Thymus (tissue), 14 donors: ENCODE measurements at places on chromosomes 2 and 18. TPM values are rescaled to one million over a fixed set of nuclear protein-coding genes. Genes with fewer than 3 reads are reported as not detected.

DNA sequence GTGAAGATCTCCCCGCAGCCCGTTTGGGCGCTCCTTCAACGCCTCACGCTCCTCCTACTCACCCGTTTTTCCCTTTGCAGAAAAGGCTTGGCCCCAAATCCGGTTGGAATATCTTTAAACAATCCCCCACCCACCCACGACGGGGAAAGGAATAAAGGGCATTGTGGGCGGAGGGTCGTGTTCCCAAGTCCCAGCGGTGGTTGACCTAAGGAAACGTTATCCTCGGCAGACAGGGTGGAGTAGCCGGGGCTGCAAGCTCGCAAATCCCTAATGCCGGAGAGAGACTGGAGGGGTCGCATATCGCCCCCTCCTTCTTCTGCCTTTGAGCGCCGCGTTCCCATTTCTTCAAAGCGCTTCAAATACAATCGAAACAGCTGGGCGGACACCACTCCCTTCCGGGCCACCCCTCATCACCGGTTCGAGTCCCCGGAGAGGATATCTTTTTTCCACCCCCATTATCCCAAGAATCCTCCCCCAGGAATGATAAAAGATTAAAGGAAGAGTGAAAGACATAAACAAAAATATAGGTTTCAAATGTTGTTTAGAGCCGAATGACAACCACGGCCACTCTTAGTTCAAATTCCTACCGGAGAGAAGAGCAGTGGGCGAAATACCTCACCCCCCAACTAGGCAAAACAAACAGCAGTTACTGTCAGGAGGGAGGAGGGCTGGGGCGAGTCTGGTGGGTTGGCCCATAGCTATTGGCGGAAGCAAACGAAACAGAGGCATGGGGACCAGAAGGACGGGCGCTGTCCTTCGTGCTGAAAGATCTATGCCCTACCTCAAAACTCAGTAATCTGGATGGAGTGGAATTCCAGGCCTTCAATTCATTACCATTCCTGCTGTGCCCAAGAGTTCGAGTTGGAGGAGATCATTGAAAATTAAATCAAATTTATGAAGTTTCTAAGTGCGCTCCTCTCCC is 2.8 kb upstream of the GAD1 start:
- H3K36me3 ChIP-seq, result no peaks in the 10 kb centered on the region
- no peak overlapping the region for H3K27ac ChIP-seq
- no peak overlapping the region for H3K4me3 ChIP-seq
- peaks cover 64% of the 10 kb centered on the region for H3K27me3 ChIP-seq

Gene MAPRE3
- total RNA-seq, result 0.99 TPM

Gene ANKAR
- 10.0 TPM for total RNA-seq

Gene SATB2
- total RNA-seq, result 0.38 TPM

- H3K4me3 ChIP-seq, result no peak overlapping the region
- no peak overlapping the region for H3K27ac ChIP-seq
- no peaks in the 10 kb centered on the region for H3K27me3 ChIP-seq
- no peak for DNase-seq
- H3K36me3 ChIP-seq, result peaks cover 26% of the 10 kb centered on the region
Observed at GRCh38 chr2:27596627-27597026, 13.8 kb downstream of the ZNF512 start.

DNA sequence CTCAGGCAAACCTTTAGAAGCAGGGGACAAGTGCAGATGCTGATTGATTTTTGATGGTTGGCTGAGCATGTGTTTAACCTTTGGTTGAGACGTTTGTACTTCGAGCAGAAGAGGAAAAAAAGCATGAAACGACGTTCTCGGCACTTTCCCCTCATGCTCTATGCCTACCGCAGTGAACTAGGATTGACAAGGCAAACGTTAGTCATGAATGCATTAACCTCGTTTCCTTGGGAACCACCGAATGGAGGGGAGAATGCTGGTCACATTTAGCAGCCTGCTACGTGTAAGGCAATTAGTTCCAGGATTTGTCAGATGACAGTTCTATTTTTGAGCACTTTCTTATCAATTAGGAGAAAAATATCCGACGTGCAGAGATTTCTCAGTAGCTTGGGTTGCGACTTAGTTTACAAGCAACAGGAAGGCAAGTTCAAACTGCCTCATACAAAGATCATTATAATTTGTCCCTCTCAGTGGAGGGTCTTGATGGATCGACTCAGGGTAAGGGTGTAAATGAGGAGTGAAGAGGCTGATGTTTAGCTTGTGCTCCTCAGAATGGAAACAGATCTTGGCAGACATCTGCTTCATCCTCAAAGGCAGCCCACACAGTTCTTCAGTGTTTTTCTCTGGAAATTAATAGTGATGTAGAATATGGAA is 47.4 kb upstream of the GPR45 start:
- no peaks in the 10 kb centered on the region for H3K4me1 ChIP-seq
- H3K36me3 ChIP-seq, result no peaks in the 10 kb centered on the region
- H3K27me3 ChIP-seq, result no peaks in the 10 kb centered on the region
- no peak for DNase-seq
- no peak overlapping the region for H3K27ac ChIP-seq

DNA sequence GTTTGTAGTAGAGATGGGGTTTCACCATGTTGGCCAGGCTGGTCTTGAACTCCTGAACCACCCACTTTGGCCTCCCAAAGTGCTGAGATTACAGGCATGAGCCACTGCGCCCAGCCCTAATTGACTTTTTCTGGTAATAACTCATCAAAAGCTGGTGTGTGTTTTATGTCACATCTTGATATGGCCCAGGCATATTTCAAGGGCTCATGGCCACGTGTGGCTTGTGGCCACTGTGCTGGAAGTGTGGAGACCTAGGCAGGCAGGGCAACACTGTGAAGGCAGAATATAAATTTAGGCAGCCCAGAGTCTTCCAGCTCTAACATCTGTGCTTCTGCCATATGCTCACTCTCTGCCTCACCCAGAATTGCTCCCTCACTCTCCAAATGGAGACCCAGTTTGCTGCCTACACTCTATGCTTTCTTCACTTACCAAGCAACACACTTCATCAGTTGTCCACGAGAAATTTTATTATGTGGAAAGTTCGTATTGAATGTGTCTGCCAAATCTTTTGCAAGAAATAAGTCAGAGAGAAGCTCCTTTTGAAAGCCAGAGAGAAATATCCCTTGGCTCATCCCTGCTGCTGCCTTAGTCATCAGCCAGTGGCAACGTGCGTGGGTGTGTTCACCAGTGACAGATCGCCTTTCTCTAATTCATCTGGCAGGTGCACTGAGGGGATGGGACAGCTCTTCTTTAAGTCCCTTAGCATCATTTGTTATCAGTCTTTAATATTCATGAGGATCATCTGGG is 129.4 kb upstream of the CXCR4 start:
- no peak overlapping the region for H3K27ac ChIP-seq
- no peaks in the 10 kb centered on the region for H3K27me3 ChIP-seq
- no peak for DNase-seq
- no peak overlapping the region for H3K4me3 ChIP-seq
- H3K36me3 ChIP-seq, result no peaks in the 10 kb centered on the region

DNA sequence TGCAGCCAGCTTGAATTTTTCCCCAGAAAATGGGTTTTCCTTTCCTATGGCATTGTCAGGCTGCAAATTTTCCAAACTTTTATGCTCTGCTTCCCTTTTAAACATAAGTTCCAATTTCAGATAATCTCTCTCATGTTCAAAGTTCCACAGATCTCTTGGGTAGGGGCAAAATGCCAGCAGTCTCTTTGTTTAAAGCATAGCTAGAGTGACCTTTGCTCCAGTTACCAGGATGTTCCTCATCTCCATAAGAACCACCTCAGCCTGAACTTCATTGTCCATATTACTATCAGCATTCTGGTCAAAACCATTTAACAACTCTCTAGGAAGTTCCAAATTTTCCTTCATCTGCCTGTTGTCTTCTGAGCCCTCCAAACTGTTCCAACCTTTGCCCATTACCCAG is 68.3 kb downstream of the SGPP2 start:
- no peaks in the 10 kb centered on the region for H3K27me3 ChIP-seq
- H3K4me1 ChIP-seq, result no peaks in the 10 kb centered on the region
- H3K4me3 ChIP-seq, result no peak overlapping the region
- H3K36me3 ChIP-seq, result no peaks in the 10 kb centered on the region

GRCh38 chr2:18299423-18300212 is 260.8 kb downstream of the RDH14 start:
- no peak overlapping the region for H3K4me3 ChIP-seq
- DNase-seq, result no peak
- no peaks in the 10 kb centered on the region for H3K27me3 ChIP-seq
- no peaks in the 10 kb centered on the region for H3K36me3 ChIP-seq
- no peak overlapping the region for H3K27ac ChIP-seq

Gene SERPINE2
- total RNA-seq, result 11.0 TPM

DNA sequence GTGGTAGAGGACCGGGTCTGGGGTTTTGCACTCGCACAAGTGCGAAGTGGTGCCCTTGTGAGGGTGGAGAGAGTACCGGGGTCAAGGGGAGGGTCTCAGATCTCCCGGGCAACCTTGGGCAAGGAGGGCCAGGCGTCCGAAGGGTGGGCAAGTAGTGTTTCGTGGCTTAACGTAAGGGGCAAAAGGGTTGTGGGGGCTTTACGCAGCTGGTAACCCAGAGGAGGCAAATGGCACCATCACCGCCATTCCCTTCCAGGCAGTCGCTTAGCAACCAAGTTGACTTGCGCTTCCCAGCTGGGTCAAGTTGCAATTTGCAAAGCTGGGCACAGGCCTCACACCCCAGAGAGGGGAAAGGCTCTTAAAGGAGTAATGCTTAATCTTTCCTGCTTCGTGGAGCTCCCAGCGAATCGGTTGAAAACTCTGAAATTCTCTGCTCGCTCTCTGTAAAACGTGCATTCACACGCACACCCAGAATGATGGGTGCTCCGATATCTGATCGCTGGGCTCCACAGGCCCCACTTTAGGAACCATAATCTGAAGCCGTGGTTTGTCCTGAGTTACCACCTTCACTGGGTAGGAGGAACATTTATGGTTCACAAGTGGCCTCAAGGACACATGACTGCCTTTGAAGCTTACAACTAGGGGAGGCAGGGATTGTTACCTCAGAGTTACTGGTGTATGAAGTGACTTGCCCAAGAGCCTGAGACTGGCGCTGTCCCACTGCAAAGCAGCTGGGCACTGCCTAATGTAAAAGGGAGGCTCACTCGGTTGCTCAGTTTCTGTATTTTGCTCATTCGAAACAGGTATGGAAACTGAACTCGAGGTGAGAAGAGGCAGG is 127.9 kb downstream of the UXS1 start:
- H3K36me3 ChIP-seq, result no peaks in the 10 kb centered on the region
- H3K4me3 ChIP-seq, result no peak overlapping the region
- no peak overlapping the region for H3K27ac ChIP-seq
- H3K4me1 ChIP-seq, result peaks cover 8% of the 10 kb centered on the region
- H3K27me3 ChIP-seq, result peaks cover 25% of the 10 kb centered on the region
- no peak for DNase-seq

- DNase-seq, result no peak
- no peak overlapping the region for H3K27ac ChIP-seq
- H3K27me3 ChIP-seq, result no peaks in the 10 kb centered on the region
- H3K36me3 ChIP-seq, result no peaks in the 10 kb centered on the region
Observed at GRCh38 chr2:25411753-25412152, 70.0 kb upstream of the DNMT3A start.

Gene RAB6D
- 0.28 TPM for total RNA-seq

Gene RIF1
- total RNA-seq, result 35.9 TPM

GRCh38 chr2:238239863-238240756 is at the start of gene HES6:
TSS of gene HES6 (minus strand) at chr2:238240038. CDS start at chr2:238239905, 133 bp downstream.
- DNase-seq, result peak; percentile 80
- H3K27me3 ChIP-seq, result peaks cover 50% of the 10 kb centered on the region
- H3K36me3 ChIP-seq, result peaks cover 1% of the 10 kb centered on the region
- peaks cover 7% of the 10 kb centered on the region for H3K4me1 ChIP-seq
- peak within 1 kb of the TSS; percentile 29 for H3K4me3 ChIP-seq

DNA sequence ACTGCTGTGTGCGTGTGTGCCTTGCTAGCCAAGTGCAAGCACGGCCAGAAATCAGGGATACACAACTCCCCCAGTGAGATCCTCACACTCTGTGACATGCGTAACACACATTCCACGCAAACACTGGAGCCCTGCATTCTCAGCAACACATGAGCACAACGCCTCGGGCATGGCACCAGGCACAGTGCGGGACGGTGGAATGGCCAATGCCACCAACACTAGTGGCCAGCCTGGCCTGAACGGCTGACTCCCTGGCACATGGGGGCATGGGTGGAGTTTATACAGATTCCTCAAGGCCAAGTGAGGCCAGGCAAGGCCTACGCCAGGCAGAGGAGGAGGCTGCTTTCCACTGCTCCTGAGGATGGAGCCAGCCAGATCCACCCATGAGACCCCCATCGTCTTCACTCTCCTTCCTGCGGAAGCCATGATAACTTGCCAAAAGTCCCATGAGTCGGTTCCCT is 56.2 kb downstream of the ANKMY1 start:
- no peaks in the 10 kb centered on the region for H3K27me3 ChIP-seq
- no peak for DNase-seq
- no peak overlapping the region for H3K27ac ChIP-seq
- no peak overlapping the region for H3K4me3 ChIP-seq
- H3K36me3 ChIP-seq, result peaks cover 14% of the 10 kb centered on the region
- H3K4me1 ChIP-seq, result no peaks in the 10 kb centered on the region

- H3K36me3 ChIP-seq, result no peaks in the 10 kb centered on the region
- no peak overlapping the region for H3K27ac ChIP-seq
- H3K4me3 ChIP-seq, result no peak overlapping the region
- peaks cover 8% of the 10 kb centered on the region for H3K4me1 ChIP-seq
Observed at GRCh38 chr2:73823916-73824523, 4.7 kb upstream of the STAMBP start.

DNA sequence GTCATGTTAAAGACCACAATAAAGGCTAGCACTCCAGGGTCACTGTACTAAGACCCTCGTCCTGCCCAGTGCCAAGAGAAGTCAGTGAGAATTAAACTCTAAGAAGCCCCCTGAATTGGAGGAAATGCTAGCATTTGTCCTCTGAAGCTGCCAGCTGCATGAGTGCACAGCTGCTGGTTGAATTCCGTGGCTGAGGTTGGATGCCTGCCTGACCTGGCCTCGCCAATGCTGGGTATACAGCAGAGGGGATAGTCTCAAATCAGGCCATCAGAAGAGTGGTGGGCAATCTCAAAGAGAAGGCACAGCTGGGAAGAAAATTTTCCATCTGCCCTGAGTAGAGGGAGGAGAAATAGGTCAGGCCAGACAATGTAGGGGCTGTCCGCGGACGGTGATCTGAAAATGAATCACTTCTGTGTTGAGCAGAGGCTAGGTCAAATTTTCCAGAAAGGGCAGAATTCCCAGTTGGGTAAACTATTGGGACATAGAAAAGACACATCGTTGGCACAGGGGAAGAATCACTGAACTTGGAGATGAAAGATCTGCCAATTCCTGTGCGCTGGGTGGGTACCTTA is 110.5 kb upstream of the AGAP1 start:
- DNase-seq, result no peak
- H3K36me3 ChIP-seq, result no peaks in the 10 kb centered on the region
- no peak overlapping the region for H3K4me3 ChIP-seq
- H3K4me1 ChIP-seq, result no peaks in the 10 kb centered on the region

GRCh38 chr2:108630567-108631405 is 88.5 kb upstream of the RANBP2 start:
- H3K4me1 ChIP-seq, result peaks cover 3% of the 10 kb centered on the region
- no peak for DNase-seq
- H3K36me3 ChIP-seq, result no peaks in the 10 kb centered on the region
- H3K27ac ChIP-seq, result peak overlapping the region; percentile 42
- H3K27me3 ChIP-seq, result no peaks in the 10 kb centered on the region

Gene FOXD4L1
- 0.24 TPM for total RNA-seq

GRCh38 chr2:16832910-16833309 is 167.3 kb upstream of the CYRIA start:
- no peaks in the 10 kb centered on the region for H3K27me3 ChIP-seq
- no peaks in the 10 kb centered on the region for H3K36me3 ChIP-seq
- no peak overlapping the region for H3K27ac ChIP-seq
- DNase-seq, result no peak
- H3K4me3 ChIP-seq, result no peak overlapping the region

GRCh38 chr2:124027182-124027581 is 2.1 kb downstream of the CNTNAP5 start:
- peaks cover 6% of the 10 kb centered on the region for H3K4me1 ChIP-seq
- no peak overlapping the region for H3K4me3 ChIP-seq
- DNase-seq, result peak; percentile 34
- H3K27ac ChIP-seq, result no peak overlapping the region
- H3K27me3 ChIP-seq, result peaks cover 6% of the 10 kb centered on the region
